ENCODE measurements at places on chromosomes 5 and 9.

DNA sequence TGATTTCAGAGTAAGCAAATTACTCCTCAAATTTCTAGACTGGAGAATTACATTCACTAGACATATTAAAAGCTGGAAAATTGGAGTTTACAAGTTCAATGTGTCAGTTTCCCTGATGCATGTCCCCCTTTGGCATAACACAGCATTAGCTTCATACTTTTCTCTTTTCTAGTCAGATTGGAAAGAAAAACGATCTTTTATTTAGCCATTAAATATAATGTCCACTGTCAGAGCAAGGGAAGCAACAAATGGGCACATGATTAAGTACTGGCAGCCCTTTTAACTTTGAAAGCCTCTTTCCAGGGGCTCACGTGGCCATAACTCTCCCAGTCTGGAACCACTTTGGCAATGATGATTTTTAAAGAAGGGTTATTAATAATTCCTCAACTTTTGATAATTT lies 203.3 kb downstream of the KCNN2 start:
- no peak for DNase-seq

GRCh38 chr9:130949188-130950038 lies 10.4 kb upstream of the FIBCD1 start:
- no peak for DNase-seq

DNA sequence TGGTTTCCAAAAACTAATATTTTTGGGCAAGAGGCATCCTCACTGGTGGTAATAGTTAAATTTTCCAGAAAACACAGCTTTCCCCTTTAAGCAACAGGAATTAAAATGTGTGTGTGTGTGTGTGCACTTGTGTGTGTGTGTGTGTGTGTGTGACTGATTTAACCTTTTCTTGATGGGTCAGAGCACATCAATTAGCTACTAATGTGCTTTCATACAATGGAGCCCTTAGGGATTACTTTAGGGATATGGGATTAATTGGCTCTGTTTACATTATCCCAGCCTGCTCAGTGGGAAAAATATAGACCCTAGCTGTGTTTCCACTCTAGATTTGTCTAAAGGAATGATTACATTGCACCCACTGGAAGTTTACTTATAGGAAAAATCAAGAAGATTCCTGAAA lies 6.5 kb downstream of the PLCXD3 start:
- DNase-seq = no peak

GRCh38 chr9:35685506-35685905 lies 4.2 kb downstream of the TPM2 start:
- DNase-seq = no peak

GRCh38 chr5:58925627-58926540 lies 343.0 kb downstream of the RAB3C start:
- no peak for DNase-seq

DNA sequence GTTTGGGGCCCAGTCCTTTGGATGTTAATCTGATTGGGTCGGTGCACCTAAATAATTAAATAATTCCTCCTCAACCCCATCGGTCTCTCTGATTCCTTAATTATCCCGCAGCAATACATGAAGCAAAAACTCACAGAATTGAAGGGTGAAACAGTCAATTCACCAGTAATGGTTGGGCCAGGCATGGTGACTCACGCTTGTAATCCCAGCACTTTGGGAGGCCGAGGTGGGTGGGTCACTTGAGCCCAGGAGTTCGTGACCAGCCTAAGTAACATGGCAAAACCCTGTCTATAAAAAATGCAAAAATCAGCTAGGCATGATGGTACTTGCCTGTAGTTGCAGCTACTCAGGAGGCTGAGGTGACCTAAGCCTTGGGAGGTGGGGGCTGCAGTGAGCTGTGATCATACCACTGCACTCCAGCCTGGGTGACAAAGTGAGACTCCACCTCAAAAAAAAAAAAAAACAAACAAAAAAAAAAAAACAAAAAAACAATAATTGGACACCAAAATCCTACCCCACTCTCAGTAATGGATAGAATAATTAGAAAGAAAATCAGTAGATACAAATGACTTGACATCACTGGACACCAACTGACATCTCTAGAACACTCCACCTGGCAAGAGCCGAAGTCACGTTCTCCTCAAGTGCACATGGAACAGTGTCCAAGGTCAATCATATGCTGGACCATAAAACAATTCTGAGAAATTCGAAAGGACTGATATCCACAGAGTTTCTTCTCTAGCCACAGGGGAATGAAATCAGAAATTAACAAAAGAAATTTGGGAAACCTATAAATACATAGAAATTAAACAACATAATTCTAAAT lies 5.3 kb downstream of the ABO start:
- no peak for DNase-seq

DNA sequence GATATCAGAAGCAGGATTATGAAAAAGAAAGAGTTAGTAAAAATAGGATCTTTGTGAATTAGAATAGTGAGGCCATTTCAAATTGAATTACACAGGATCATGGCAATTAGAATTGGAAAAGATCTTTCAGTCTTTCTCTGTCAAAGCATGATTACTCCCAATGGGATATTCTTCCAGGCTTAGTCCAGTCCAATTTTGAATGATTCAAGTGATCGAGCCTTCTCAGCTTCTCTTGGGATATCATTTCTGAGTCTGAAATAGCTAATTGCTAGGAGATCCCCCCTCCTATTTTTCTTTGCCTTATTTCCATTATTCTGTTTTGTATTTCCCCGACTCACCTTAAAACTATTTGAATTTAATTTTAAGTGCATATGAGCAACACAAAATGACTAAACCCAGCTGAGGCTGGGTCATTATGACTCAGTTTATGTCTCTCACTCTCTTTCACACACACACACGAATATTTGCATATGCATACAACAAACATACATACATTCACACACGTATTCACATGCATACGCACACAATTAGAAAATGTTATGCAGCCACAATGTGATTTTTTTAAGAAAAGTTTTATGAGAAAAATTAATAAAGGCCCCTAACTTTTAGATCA lies 34.8 kb upstream of the EFNA5 start:
- DNase-seq = no peak

- DNase-seq = no peak
Measured at GRCh38 chr9:14341437-14342122, 27.6 kb upstream of the NFIB start.

GRCh38 chr9:5554254-5554653 lies 43.9 kb downstream of the PDCD1LG2 start:
- DNase-seq = no peak

DNA sequence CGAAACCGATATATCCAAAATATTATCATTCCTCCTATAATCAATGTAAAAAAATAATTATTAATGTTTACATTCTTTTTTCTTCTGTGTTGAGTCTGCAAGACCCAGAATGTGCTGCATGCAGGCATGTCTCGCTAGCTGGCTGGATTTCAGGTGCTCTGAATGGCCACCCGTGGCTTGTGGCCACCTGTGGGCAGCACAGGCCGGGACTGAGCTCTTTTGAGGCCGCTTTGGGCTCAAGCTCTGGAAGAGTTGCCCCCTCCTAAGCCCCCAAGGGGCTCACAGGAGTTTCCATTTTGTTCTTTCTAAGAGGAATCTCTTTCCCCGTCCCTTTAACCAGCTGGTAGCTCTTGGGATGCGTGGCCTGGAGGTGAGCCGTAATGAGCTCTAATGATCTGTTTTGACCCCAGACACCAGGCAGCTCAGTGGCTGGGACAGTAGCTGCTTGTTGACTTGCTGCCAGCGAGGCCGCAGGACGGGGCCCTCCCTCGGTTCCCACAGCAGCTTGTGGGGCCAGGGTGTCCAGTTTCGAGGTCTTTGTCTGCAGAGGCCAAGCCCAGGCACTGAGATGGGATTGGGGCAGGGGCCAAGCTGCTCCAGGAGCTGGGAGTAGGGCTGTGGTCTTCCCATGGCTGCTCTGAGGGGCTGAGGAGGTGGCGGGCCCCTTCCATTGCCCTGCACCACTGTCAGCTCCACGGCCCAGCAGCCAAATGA lies 20.8 kb downstream of the ASS1 start:
- DNase-seq = no peak

- DNase-seq = no peak
Measured at GRCh38 chr5:53362521-53362941, 117.9 kb upstream of the FST start.

DNA sequence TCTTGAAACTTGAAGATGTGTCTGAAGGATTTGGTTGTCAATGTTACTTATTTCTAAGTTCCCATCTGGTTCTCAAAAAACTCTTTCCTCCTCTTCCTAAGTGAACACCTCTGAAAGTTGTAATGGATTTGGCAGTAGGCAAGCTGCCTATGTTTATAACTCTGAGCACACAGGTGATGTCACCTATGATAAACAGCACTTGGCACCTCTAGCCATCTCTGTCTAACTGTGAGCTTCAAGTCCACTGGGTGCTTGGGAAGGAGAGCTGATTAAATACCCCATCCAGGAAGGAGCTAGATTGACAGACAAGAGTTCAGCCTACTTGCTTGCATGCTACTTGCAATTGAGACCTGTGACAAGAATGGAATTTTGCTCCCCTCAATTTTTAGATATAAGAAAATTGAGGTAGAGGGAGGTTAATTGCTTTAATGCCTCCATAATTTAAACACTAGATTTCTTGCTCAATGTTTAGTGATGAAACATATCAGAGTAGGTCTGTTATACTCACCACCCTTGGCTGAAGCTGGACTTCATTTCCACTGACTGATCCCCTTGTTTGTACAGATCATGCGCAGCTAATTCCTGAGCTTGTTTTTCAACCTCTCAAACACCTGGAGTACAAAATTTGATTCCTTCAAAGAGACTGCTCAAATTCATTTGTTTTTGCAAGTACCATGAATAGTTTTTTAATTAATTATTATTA lies 49.9 kb downstream of the PDE4D start:
- DNase-seq = no peak

DNA sequence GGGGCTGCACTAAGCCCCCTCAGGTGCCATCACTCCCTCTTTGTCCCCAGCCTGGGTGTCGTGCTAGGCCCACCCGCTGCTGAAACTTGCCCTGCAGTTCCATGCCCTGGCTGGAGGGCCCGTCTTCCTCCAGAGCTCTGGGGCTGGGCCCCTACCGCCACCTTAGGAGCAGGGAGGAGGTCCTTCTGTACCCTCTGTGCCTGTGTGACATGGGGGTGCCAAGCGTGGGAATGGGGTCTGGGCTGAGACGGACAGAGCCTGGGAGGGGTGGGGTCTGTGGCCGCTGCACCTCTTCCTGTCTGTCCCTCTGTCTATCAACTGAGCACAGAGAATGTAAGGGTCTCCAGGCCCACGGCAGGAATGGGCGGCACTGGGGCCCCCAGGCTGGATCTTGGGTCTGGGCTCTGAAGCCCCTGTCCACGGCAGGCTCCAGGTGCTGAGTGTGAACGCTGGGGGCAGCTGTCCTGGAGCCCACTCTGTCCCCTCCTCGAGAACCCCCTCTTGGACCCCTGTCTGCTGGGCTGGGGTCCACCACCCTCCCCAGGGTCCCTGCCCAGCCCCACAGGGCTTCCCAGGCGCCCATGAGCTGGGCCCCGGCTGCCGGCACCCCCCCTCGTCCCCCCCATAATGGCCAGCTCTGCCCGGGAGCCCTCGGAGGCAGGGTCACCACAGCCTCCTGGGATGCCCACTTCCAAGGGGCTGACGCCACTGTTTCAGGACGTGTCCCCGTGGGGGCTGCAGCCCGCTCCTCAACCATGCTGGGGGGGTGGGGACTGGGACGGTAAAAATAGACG lies 15.8 kb upstream of the NRARP start:
- no peak for DNase-seq

DNA sequence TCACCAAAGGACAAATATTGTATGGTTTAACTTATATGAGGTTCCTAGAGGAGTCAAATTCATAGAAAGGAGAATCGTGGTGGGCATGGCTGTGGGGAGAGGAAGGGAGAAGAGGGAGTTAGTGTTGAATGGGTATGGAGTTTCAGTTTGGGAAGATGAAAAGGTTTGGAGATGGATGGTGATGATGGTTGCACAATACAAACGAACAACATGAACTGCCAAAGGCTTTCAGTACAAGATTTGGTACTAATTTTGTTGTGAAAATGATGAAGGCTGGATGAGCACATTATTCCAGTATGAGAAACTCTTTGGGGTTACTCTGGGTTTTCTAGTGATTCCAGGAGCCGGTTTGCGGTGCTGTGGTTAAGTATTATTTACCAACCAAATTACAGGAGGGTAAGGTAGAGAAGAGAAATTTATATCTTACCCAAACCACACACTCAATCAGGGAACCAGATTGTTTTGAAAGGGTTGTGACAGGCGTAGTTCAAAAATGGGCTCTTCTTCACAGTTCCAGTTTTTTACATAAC lies 112.0 kb upstream of the TBC1D2 start:
- peak; percentile 4 for DNase-seq

- no peak for DNase-seq
Measured at GRCh38 chr5:143284002-143284401, 119.5 kb downstream of the NR3C1 start.

DNA sequence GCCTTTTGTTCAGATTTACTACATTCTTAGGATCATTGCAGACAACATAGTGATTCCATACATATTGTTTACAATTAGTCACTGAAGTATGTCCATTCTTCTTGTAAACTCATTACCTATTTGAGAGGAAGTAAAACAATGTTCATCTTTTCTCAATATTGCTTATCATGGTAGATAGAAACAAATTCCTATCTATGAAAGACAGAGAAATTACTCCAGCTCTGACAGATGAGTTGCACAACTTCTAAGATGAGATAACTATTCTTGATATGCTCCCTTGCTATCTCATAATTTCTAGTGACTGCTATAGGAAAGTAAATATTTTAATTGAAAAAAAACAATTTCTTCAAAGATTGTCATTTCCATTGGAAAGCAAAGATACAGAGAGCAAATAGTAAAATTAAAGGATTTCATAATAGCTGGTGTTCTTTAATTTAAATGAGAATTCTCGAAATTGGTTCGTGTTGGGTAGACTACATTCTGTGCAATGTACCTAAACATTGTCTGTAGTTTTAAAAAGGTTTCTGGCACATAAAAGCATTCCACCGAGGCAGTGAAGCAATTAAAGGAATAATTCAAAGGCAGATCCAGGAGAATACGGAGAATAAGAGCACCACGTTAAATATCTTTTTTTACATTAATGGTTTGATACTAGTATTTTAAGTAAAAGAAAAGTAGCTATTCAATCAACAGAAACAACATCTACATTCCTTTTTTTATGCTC lies 1029.1 kb upstream of the ACO1 start:
- DNase-seq = no peak

DNA sequence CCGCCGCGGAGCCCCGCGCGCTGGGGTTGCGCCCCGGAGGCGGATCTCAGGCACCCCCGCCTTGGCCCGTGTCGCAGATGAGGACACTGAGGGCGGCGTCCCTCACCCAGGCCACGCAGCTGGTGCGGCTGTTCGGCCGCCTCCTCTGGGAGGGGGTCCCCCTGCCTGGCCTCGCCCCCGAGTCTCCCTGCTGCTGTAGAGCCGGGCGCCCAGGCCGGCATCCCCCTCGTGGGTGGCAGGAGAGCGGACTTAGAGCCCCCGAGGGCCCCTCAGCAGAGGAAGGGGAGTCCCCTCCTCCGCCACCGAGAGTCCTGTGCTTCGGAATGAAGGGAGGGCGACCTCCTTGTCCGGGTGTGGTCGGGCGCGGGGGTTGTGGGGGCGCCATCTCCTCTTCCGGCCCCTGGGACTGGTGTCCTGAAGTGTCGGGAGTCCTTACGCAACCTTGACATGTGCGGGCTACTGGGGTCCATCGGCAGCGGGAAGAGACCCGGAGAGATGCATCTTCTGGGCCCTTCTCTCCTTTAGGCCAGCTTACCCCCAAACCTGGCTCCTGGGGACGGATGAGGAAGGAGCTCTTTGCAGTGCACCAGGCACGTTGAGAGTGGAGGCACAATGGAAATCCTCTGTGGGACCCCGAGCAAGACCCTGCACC lies 11.7 kb upstream of the EXOSC2 start:
- peak; percentile 58 for DNase-seq

GRCh38 chr9:108049671-108050494 lies 560.3 kb upstream of the KLF4 start:
- no peak for DNase-seq
